CMK (cell line): ENCODE measurements at places on chromosomes 16 and 17.

DNA sequence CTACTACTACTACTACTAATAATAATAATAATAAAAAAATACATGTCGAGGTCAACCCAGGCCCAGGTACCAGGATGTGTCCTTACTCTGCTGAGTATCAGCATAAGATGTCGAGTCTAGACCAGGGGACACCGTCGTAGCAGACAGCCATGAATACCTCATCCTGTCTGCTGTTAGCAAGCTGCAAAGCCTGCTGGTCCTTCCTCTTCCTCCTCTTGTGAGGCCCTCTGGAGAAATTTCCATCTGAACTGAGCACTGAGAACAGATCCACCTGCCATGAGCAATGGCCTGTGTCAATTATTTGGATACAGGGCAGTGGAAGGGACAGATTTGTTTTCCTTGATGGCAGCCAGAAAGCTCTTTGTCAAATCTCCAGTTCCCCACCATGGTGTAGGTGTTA lies 168.5 kb downstream of the XYLT1 start:
- DNase-seq, result no peak

DNA sequence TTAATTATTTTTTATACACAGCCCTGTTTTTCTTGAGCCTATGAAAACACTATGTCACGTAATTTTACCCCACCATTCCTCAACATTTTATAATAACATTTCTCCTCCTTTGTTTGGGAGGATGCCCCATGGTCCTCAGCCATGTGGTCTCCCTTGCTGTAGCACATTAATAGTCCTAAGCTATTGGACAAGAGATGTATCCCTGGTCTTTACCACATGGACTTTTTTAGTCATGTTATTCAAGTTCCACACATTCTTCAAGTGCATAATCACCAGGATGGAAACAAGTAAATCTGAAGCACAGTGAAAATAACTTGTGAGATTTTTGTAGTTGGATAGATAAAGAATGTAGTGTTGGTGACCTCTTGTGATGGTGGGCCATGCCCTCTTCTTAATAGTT lies 2.0 kb upstream of the KRTAP2-3 start:
- DNase-seq, result no peak

- DNase-seq, result no peak
Measured at GRCh38 chr17:59872351-59872750, 20.4 kb downstream of the TUBD1 start.

- no peak for DNase-seq
Measured at GRCh38 chr17:2453325-2453724, 52.5 kb upstream of the MNT start.

- no peak for DNase-seq
Measured at GRCh38 chr17:82121246-82121645, 23.2 kb upstream of the FASN start.

DNA sequence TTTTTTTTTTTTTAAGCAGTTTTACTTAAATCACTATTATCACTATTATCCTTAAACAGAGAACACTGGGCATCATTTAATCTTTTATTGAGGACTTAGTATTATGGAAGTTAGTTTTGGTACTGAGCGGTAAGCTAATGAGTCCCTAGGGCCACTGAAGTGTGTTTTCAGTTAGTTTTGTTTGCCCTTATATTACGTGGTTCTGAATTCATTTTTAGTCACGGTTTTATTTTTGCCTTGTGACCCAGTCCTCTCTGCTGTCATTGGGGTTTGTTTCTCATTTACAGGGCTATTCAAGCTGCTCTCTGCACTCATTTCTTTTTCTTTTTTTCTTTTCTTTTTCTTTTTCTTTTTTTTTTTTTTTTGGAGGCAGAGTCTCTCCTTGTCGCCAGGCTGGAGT lies 17.3 kb downstream of the RABEP1 start:
- DNase-seq, result no peak

GRCh38 chr17:8387914-8388651 lies 5.1 kb upstream of the RPL26 start:
- DNase-seq, result no peak

GRCh38 chr17:63440127-63440769 lies 5.9 kb downstream of the CYB561 start:
- no peak for DNase-seq

- DNase-seq, result no peak
Measured at GRCh38 chr17:28857905-28858800, 3.3 kb downstream of the ERAL1 start.

- DNase-seq, result no peak
Measured at GRCh38 chr16:58451945-58452401, 48.0 kb upstream of the NDRG4 start.

DNA sequence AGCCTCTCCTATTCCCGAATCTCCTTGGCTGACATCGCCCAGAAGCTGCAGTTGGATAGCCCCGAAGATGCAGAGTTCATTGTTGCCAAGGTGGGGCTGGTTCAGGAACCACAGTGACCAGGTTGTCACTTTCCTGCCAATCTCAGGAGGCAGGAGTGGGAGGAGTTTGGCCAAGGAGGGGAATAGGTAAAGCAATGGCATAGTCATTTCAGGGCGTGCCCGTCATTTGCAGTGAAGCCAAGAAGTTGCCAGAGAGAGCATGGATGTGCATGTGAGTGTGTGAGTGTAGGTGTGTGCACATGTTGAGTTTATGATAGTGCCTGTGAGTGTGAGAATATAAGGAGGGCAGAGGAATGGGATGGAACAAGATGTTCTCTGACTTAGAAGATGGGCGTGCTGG lies 14.8 kb downstream of the PSMD3 start:
- DNase-seq, result no peak
